Spinal cord (tissue), 10 donors: ENCODE measurements at places on chromosomes 6 and 20.
A peak's percentile ranks its signal among the peaks of the same experiment; 100 is the strongest.

GRCh38 chr6:129416337-129416990 is 293.5 kb downstream of the ARHGAP18 start:
- no peak for DNase-seq

GRCh38 chr6:25652007-25652515 is at the start of gene SCGN:
SCGN (plus strand) TSS chr6:25652215; CDS start chr6:25652404, 189 bp downstream.
- DNase-seq = peak; percentile 36

- DNase-seq = no peak
Measured at GRCh38 chr6:90233994-90234393, 62.6 kb downstream of the BACH2 start.

GRCh38 chr20:40930561-40930960 is 98.1 kb upstream of the TOP1 start:
- no peak for DNase-seq
